ENCODE measurements at places on chromosomes 2 and 18.

- DNase-seq: no peak
Observed at GRCh38 chr2:176027806-176028205, 25.7 kb upstream of the LNPK start.

- no peak for DNase-seq
Observed at GRCh38 chr18:58446391-58447060, 182.4 kb downstream of the ALPK2 start.

GRCh38 chr2:63855418-63856302, 14.0 kb downstream of the UGP2 start:
- no peak for DNase-seq

DNA sequence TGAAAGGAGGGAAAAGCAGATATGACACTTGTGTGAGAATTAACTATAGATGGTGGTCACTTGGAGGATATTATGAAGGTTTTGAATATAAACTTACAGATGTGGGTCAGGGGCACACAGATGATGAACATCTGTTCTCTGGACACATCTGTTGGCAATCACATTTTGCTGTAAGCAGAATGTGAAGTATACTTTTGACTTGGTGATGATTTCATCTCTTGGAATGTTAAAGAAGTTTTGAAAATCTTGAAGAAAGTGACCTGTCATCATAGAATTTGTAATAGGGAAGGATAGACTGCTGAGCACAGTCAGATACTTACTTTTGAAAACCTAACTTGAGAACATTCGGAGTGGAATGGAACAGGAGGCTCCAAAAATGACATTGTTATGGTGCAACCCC, 40.2 kb downstream of the PIKFYVE start:
- DNase-seq: no peak

DNA sequence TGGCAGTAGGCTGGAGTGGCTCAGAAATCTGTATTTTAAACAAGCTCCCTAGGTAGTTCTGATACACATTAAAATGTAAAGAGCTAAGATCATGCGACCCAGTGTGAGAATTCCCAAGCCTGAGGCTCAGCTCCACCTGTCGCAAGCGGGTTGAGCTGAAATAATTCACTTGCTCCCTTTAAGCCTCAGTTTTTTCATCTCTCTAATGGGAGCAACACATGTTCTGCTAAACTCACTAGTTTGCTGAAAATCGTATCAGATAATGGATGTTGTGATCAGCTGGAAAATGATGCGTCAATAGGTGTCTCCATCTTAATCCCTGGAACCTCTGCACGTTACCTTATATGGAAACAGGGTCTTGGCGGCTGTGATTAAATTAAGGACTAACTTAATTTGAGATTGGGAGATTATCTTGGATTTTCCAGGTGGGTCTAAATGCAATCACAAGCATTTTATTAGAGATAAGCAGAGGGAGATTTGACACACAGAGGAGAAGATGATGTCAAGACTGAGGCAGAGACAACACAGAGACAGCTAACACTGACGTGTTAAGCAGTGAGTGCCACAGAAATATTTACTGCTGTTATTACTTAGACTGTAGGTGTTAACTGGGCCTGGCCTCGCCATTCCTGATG, 53.0 kb downstream of the POMC start:
- DNase-seq: no peak

DNA sequence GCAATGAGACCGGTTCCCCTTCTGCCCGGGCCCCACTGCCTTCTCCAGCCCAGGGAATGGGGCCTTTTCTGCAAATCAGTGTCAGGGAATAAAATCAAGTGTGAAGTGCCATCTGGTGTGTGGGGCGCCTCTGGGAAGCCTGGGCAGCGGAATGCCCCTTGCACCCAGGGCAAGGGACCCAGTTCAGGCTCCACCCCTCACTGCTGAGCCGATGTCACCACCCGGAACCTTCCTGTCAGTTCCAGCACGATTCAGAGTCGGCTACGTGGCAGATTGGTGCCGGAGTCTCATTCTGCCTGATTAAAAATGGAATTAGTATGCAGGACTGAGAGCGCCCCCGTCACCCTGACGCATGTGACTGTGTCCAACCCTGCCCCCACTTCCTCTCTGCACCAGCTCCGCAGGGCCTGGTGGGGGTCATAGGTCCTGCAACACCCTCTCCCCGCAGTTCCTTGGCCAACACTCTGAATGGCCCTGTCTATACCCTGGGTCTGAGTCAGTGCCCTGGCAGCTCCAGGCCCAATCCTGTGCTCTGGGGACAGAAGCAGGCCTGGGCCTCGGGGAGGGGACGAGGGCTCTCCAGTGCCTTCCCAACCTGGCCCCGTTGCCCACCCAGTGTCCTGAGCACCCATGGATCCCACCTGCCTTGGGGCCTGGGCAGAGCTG, 8.2 kb upstream of the ALPI start:
- DNase-seq: no peak

DNA sequence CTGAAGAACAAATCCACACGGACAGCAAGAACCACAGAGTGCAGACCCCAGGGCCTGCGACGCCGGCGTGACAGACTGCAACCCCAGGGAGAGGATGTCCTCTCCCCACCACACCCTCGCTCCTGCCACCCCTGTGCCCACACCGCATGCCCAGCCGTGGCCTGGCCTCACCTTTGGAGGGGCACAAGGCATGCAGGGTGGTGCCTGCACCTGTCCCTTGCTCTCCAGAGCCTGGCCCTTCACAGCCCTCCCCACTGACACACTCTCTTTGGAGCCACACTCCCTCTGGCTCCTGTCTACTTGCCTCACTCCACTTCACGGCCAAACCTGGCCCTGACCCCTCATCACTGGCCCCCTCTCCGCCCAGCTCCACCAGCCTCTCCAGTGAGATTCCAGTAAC, 9.3 kb downstream of the THAP4 start:
- DNase-seq: no peak

GRCh38 chr2:45415534-45416123, 195.4 kb downstream of the SRBD1 start:
- DNase-seq: no peak

DNA sequence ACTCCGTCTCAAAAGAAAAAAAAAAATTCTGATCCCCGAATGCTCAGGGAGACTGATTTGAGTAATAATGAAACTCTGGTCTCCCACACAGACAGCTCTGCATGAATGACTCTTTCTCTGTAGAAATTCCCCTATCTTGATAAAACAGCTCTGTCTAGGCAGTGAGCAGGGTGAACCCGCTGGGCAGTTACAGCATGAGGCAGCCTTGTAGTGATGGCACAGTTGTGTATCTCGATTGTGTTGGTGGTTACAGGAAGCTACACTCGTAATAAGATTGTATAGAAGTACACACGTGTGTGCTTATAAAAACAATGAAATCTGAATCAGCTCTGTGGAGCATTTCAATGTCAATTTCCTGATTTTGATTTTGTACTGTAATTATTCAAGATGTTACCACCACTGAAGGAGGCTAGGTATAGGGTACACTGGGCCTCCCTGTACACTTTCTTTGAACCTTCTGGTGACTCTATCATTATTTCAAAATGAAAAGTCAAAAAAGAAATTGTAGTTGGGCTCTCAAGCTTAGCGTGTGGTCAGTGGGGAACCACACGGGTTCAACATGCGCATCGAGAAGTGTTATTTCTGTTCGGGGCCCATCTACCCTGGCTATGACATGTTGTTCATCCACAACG, 34.9 kb upstream of the ATP8B1 start:
- DNase-seq: no peak

- DNase-seq: no peak
Observed at GRCh38 chr2:241959751-241960269, 90.3 kb downstream of the RTP5 start.

DNA sequence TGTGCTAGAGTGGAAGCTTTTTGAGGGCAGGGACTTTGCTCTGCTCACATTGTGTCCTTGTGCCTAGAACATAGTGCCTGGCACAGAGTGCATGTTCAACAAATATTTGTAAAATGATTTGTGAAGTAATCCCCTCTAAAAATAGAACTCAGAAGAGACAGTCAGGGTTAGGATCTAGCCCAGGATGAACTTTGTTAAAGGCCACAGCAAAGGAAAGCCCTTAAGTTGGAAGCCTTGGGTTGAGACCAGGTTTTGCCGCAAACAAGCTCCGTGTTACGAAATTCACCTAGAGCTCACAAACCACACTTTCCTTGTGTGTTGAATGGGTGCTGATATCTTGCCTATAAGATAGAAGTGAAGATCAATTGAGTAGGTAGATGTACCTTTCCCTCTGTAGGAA, 84.2 kb downstream of the SETBP1 start:
- no peak for DNase-seq

DNA sequence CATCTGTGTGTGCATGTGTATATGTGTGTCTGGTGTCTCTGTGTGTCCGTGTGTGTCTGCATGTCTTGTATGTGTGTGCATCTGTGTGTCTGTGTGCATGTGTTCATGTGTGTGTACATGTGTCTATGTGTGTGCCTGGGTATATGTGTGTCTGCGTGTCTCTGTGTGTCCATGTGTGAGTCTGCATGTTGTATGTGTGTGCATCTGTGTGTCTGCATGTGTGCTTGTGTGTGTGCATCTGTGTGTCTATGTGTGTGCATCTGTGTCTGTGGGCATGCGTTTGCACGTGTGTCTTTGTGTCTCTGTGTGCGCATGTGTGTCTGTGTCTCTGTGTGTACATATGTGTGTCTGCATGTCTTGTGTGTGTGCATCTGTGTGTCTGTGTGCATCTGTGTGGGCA, 207.7 kb downstream of the TNS1 start:
- DNase-seq: no peak

GRCh38 chr18:66534110-66534509, 69.8 kb downstream of the CDH19 start:
- DNase-seq: no peak

GRCh38 chr2:60581433-60582282, 28.2 kb upstream of the BCL11A start:
- DNase-seq: peak; percentile 45

GRCh38 chr2:98907385-98907784, 28.6 kb downstream of the CRACDL start:
- DNase-seq: no peak

DNA sequence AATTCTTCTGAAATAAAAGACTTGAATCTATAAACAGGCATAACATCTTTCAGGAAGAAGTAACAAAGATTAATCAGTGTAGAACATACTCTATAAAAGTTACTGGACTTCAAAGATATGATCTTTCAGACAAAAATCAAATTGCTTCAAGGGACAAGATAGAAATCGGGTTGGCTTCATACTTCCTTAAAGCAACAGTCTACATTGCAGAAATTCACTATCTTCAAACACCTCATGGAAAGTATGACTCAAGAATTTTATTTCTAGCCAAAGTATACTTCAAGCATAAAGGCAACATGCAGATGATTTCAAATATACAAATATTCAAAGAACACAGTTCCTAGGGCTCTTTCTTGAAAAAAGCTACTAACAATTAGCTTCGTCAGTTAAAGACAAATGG, 240.7 kb downstream of the SRBD1 start:
- no peak for DNase-seq

DNA sequence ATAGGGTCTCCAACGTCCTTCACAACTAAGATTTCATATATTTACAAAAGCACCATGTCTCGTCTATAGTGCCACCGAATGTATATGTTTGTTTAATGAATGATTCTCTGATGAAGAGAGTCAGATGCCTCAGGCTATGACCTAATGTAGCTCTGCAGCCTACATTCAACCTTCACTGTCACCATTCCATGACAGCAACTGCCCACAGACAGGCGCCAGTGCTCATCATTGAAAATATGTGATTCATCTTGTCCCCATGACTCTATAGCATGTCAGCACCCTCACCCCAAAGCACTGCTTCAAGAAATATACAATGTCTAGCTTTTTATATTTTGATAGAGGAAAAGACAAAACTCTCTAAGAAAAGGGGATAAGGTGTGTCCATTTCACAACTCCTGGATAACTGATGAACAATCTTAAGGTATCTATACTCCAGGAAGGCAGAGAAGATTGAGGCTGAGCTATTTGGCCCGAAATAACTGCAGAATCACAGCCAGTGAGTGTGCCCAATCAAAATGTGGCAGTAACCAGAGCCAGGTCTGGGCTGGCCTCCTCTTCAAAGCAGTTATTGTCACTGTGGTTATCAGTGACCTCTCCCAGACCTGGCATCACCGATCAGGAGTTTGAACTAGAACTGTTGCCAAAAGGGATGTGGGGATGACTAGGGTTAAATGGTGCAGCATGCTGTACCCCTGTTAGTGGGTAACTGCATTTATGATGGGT, 246.6 kb downstream of the SETBP1 start:
- no peak for DNase-seq

DNA sequence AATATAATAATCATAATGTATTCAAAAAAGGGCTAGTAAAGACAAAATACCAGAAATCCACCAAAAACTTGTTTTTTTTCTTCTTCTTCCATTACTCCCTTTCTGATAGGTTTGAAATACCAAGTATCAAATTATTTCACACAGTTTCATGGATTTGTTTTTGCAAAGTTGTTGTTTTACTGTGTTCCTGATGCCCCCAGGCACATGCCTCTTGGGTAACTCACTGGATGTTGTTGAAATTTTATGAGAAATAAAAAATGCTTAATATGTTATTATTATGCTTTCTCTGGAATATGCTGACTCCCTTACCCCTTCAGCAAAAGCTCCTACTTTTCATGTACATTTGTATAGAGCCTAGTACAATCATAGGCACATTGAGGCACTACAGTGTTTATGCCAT, 419.6 kb downstream of the NRXN1 start:
- DNase-seq: no peak

- no peak for DNase-seq
Observed at GRCh38 chr2:144683966-144684365, 164.0 kb upstream of the ZEB2 start.

DNA sequence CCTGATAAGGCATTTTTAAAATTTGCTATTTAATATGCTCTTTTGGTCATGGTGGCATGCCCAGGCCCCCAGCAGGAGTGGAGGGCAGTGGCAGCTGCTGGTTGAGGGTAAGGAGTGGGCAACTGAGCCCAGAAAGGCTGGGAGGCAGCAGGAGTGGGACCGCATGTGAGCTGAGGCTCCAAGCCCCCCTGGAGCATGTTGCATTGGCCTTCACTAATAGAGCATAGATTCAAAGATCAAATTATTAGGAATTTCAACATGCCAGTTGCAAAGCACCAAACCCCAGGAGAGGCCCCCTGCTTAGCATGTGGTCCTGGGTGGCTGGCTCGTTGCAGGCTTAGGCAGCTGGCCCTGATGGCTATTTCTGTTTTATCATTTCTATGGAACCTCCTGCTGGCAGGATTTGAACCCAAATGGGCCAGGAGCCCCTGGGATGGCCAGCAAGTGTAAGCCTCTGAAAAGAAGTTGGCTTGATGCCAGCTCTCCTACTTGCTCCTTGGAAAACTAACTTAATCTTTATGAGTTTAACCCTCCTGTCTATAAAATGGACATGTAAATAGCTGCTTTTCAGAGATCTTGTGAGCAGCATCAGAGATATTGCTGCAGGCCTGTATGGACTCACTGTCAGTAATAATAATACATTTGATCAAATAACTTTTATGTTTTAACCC, 42.1 kb upstream of the TMEM131 start:
- no peak for DNase-seq

- DNase-seq: no peak
Observed at GRCh38 chr2:98952966-98953365, 16.9 kb upstream of the CRACDL start.

- DNase-seq: no peak
Observed at GRCh38 chr2:69588403-69588802, 55.1 kb downstream of the AAK1 start.

GRCh38 chr2:109322111-109322510, 193.1 kb downstream of the SH3RF3 start:
- DNase-seq: no peak

- DNase-seq: no peak
Observed at GRCh38 chr2:120957905-120958304, 222.2 kb downstream of the GLI2 start.

GRCh38 chr18:63175264-63175663, 144.3 kb downstream of the BCL2 start:
- DNase-seq: no peak

Measured in activated T-cell treated with anti-CD3 and anti-CD28 coated beads for 4 hours (primary cell).